Thoracic aorta endothelial cell (primary cell): ENCODE measurements at places on chromosomes 2 and 18. TPM values are rescaled to one million over a fixed set of nuclear protein-coding genes. Genes with fewer than 3 reads are reported as not detected.

The SLC30A3 gene
- 0.36 TPM in 1 of 2 replicates, not detected in the other for total RNA-seq

The LHCGR gene
- total RNA-seq = not detected in 2 replicates

The CNDP1 gene
- total RNA-seq = not detected in 2 replicates

The SUMO1 gene
- total RNA-seq = 132 and 146 TPM in 2 replicates

The COQ10B gene
- 26.7 and 33.0 TPM in 2 replicates for total RNA-seq

The WBP1 gene
- total RNA-seq = 19.2 and 19.5 TPM in 2 replicates

The CCDC150 gene
- total RNA-seq = 19.7 and 26.3 TPM in 2 replicates

The ZNF892 gene
- 6.2 and 6.4 TPM in 2 replicates for total RNA-seq

The MYL1 gene
- total RNA-seq = not detected in 2 replicates
